IMR-90 (cell line): ENCODE measurements at places on chromosomes 7 and 10.

- peak; percentile 95 for DNase-seq
- no peak overlapping the region for H3K27ac ChIP-seq
- no peaks in the 10 kb centered on the region for H3K27me3 ChIP-seq
- peaks cover 2% of the 10 kb centered on the region for H3K4me1 ChIP-seq
Measured at GRCh38 chr7:17234398-17235031, 63.9 kb upstream of the AHR start.

DNA sequence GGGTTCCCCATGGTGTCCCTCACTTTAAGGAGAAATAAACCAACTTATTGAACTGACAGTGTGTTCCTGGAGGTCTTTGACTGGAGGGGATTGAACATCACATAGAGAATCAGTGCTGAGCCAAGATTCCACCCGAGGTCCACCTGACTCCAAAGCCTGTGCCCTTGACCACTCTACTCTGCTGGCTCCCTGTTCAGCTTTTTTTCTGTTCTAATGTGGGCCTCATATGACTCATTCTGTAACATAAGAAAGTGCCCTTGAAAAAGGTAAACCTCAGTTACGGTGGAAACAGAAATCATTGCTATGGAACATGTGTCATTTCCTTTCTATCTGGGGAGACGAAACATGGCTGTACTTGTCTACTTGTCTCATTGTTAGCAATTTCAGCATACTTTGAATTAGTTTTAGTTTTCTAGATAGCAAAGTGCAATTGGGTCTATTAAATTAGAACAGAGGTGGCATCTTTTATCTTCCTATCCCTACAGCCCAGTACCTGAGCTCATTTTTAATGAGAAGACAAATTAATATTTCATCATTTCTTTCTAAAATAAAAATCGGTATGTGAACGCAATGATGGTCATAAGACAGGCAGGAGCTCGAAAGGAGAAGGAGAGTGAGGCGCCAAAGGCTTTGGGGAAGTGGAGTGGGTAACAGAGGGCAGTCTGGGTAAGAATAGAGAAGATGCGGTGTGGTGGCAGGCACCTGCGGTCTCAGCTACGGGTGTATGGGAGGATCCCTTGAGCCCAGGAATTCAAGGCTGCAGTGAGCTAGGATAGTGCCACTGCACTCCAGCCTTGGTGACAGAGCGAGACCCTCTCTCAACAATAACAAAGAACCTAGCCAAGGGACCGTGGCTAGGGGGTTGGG is 1.5 kb downstream of the GSDME start:
- H3K36me3 ChIP-seq, result no peaks in the 10 kb centered on the region; the same call in 1 of the 2 replicates
- H3K27ac ChIP-seq, result peak overlapping the region; percentile 86
- H3K4me3 ChIP-seq, result peak overlapping the region; percentile 76
- peaks cover 24% of the 10 kb centered on the region for H3K4me1 ChIP-seq
- DNase-seq, result peak; percentile 90
- H3K27me3 ChIP-seq, result no peaks in the 10 kb centered on the region

DNA sequence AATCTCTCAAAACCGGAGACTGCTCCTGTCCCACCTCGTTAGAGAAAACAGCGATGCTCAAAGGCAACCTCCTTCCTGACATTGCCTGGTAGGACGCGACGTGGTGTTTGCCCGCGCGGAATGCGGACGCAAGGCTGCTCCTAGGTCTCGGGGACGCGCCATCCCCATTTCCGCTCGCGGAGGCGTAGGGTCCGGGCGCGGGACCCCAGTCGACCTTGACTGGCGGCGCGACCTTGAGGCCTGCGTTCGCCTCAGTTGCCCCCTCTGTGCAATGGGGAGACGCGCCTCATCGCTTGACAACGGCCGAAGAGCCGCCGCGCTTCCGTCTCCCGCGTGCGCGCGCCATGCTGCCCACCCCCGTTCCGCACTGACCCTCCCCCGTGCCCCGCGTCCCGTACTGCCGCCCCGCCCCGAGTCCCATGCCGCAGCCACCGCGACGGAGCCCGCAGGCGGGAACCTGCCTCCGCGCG is 412 bp upstream of the PPIA start:
- peak overlapping the region; percentile 90 for H3K27ac ChIP-seq
- peak overlapping the region; percentile 83 for H3K4me3 ChIP-seq
- H3K4me1 ChIP-seq, result peaks cover 5% of the 10 kb centered on the region
- DNase-seq, result peak; percentile 36

- DNase-seq, result peak; percentile 70
- no peaks in the 10 kb centered on the region for H3K27me3 ChIP-seq
- H3K27ac ChIP-seq, result no peak overlapping the region
- no peaks in the 10 kb centered on the region for H3K4me1 ChIP-seq
Measured at GRCh38 chr7:33243319-33243881, 114.0 kb downstream of the BBS9 start.
